ENCODE measurements at places on chromosomes 2 and 18. TPM values are rescaled to one million over a fixed set of nuclear protein-coding genes. Genes with fewer than 3 reads are reported as not detected.

- DNase-seq = no peak
Observed at GRCh38 chr2:90207454-90208058, 1516.1 kb downstream of the RPIA start.

- DNase-seq = no peak
Observed at GRCh38 chr2:120699292-120699691, 36.4 kb upstream of the GLI2 start.

- DNase-seq = no peak
Observed at GRCh38 chr2:119197126-119197405, 26.6 kb upstream of the STEAP3 start.

- DNase-seq = peak; percentile 22
Observed at GRCh38 chr18:9726175-9726574, 18.1 kb downstream of the RAB31 start.

- no peak for DNase-seq
Observed at GRCh38 chr18:70207181-70207580, 1.7 kb upstream of the RTTN start.

DNA sequence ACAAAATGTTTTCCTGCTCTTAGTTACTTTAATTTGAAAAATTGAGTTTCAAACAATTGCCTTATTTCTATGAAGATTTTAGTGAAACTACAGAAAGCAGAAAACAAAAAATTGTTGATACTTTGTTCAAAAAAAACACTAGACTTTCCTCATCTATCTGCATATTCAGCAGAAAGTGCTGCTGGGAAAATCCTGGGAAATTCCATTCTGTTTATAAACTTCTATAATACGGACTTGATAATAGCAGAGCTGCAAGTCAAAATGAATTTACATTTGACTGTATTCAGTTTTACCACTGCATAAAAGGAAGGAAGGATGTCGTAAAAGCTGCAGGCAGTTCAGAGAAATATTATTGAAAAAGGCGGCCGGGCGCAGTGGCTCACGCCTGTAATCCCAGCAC is 24.9 kb upstream of the ERICH2 start:
- no peak for DNase-seq

DNA sequence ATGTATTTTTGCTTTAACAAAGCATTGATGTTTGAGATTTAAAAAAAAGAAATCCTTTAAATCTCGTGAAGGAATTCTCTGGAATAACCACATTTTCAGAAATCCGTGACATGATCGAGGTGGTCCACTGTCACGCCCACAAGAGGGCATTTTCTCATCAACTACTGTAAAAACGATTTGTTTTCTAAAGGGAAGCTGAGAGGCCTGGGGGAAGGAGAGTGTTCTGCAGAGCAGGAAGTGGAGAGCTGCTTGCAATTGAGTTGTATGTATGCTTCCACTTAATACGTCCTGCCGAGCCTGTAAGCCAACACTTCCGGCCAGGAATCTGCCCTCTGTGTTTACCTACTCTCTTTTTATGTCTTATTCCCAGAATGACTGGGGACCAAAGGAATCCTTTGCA is 19.4 kb downstream of the KLHL29 start:
- DNase-seq = no peak

DNA sequence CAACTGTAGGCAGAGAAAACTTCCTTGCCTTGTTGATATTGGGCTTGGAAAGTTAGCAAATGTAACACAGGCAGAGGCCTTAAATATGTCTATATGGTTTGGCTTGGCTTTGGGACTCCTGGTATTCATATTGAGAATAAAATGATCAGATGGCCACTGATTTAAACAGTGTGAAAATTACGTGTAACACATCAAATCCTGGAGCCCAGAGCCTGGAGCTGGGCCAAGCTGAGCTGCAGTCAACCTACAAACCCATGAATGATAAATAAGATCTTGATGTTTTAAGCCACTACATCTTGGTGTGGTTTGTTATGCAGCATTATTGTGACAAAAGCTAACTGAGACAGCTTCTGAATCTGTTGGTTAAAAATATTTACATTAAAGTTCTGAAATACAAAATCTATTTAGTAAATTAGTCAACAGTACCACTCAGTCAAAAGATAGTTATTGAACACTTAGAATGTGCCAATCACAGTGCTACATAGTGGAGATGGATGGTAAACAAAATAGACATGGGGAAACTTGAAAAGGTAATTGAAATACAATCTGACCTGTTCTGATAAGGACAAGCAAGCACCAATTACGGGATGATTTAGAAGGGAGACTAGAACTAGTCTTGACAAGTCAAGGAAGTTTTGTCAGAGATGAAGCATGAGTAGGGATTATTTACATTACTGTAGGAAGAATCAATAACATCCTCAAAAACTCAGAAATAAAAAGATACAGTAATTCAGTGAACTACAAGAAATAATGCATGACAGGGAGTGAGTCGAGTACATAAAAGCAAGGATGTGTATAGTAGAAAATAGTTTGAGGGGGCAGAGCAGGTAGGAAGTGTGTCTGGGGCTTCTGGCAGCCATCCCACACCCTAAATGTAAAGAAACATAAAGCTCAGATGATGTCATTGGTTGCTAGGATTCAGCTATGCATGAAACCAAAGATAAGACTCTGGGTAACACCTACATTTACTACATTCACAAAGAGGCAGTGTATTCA is 157.7 kb downstream of the HNMT start:
- no peak for DNase-seq

GRCh38 chr18:25621144-25621543 is 269.2 kb upstream of the ZNF521 start:
- no peak for DNase-seq

DNA sequence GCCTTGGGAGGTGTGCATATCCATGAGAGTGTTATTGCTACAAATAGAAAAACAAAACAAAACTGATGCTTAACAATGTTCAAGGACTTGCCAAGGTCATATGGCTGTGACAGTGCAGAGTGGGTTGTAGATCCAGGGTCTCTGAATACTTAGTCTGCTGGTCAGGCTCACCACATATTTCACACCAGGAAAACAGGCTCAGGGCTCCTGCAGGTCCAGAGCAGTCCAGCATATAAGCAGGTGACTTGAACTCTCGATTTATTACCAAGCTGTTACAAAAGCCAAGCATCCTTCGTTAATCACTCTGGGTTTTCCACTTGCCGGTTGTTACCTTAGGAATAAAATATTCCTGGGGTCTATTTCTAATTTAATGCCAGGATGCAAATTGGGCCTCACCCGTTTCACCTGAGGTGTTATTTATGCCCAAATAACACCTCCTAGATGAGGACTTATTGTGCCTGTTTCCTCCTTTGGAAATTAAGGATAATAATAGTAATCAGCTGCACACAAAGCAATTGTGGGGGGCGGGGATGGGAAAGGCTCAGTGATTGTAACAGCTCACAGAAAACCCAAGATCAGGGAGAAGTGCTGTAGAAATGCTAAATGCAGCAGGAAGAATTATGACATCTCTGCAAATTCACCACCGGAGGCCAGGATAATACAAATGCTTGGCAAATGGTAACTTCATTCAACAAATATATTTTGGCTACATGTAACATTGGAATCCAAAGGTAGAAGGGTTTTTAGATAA is 72.9 kb downstream of the TMEM182 start:
- DNase-seq = no peak

DNA sequence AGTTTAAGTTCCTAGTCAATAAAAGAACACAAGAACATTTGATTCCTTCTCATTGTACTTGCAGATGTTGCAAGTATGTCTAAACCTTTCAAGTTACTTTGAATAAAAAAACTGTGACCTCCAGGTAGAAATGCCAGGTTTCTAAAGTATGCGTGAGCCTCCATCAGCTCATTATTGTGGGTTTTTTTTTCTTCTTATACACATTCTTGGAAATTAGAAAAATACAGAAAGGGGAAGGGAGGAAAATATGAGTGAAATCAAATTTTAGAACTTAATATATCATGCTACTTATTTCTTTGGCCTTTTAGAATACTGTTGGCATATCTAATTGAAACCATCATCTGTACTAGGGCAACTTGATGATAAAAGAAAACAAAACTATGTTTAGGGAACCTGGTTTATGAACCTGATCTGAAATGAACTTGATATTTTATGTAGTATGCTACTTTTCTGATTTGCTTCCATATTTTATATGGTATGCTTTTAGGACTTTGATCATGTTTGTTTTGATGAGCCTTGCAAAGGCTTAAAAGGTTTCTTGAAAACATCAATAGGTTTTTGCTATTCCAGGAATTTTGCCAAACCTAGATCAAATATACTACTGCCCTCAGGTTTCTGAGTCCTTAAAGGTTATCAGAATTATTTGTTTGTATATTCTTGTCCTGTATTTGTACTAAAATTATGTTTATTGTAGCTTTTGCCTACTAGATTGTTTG is 130.7 kb upstream of the MAP3K20 start:
- DNase-seq = no peak

DNA sequence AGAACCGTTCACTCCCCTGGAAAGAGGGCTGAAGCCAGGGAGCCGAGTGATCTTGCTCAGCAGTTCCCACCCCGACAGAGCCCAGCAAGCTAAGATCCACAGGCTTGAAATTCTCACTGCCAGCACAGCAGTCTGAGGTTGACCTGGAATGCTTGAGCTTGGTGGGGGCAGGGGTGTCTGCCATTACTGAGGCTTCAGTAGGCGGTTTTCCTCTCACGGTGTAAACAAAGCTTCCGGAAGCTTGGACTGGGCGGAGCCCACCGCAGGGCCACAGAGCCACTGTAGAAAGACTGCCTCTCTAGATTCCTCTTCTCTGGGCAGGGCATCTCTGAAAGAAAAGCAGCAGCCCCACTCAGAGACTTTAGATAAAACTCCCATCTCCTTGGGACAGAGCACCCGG is 180.8 kb downstream of the WDR7 start:
- DNase-seq = no peak

- DNase-seq = no peak
Observed at GRCh38 chr2:21381421-21381820, 257.7 kb downstream of the TDRD15 start.

- DNase-seq = peak; percentile 77
Observed at GRCh38 chr2:105820691-105821090, 76.0 kb downstream of the NCK2 start.

GRCh38 chr2:189409647-189410046 is 31.6 kb upstream of the WDR75 start:
- DNase-seq = no peak

- DNase-seq = no peak
Observed at GRCh38 chr2:122368576-122369243, 613.3 kb downstream of the TSN start.

DNA sequence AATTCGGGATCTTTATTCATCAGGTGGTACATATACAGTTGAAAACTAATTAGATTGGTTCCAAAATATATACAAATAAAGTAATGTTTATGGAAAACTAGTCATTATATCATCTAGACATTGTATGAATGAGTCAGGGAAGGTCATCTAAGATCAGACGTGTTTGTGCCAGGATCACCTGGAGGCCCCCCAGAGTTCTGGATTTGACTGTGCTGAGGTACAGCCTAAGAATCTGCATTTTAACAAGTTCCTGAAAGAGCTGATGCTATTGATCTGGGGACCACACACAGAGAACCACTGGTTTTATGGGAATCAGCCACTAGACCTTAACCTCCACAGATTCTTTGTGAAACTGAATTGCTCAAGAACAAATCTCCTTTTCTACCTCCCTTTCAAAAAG is 43.2 kb downstream of the PARD6G start:
- DNase-seq = peak; percentile 7

DNA sequence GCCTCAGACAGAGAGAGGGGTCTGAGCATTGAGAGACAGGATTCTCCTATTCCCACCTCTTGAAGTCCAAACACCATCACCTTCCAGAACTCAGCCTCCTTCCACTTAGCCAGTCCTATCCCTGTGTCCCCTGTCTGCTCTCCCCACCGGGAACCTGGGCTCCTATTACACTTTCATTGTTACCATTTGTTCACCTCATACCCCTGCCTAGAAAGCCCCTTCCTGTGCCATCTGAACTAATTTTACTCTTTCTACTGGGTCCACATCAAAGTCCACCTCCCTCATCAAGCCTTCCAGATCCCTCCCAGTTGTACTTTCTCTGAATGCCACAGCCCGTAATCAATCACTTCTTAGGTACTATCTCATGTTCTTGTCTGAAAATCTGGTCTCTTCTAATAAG is 220.6 kb downstream of the ZBTB7C start:
- no peak for DNase-seq

DNA sequence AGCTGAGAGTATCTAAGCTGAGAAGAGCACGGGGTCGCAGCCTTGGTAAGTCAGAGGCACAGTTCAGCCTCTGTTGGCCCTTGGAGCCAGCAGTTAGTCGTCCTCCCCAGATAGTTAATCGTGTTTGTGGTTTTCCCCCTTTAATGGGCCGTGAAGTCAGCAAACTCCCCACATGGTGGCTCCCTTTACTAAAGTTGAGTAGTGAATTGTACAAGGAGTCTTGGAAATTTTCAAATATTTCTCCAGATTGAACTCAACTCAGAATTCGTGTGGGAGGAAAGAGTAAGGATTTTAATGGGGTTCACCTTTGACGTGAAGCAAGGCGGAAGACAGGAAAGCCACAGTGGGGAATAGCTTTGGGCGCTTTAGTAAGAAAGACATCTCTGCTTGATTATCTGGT is 2.4 kb upstream of the ADCYAP1 start:
- DNase-seq = no peak

The NCKAP5 gene
- total RNA-seq = 8.8 TPM

The EVX2 gene
- 0.98 TPM for total RNA-seq

The MBD2 gene
- total RNA-seq = 43.0 TPM

The KCNK3 gene
- total RNA-seq = 10.6 TPM

The RSAD2 gene
- 0.25 TPM for total RNA-seq

The PCARE gene
- not detected for total RNA-seq

The EFR3B gene
- 1.5 TPM for total RNA-seq

The EDAR gene
- 0.74 TPM for total RNA-seq

The THSD7B gene
- total RNA-seq = 0.49 TPM

The FNDC4 gene
- 18.2 TPM for total RNA-seq

The APCDD1 gene
- 110 TPM for total RNA-seq

The KLHL30 gene
- 0.25 TPM for total RNA-seq

The OR6B2 gene
- not detected for total RNA-seq

The NETO1 gene
- not detected for total RNA-seq

The SLC14A1 gene
- total RNA-seq = 3.4 TPM

Measured in vagina (tissue), 2 donors.